ENCODE measurements at places on chromosomes 4 and X.

- no peak for DNase-seq
Measured at GRCh38 chrX:71922686-71923085, 12.0 kb downstream of the NHSL2 start.

DNA sequence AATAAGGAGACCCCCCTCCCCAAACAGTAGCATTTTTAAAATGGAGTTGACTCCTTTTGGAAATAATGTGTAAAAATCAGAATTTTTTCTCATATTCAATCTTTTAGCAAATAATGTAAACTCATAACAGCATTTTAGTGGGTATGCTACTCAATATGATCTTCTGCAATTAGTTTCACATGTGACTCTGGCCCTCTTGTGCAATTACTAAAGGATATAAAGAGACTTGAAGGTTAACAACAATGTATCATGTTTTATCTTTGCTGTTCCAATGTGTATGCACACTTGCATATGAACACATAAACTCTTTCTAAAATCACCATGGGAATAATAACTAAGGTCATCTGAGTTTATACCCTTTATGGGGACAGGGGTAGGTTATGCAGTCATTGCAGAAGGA lies 39.9 kb upstream of the RXFP1 start:
- no peak for DNase-seq

DNA sequence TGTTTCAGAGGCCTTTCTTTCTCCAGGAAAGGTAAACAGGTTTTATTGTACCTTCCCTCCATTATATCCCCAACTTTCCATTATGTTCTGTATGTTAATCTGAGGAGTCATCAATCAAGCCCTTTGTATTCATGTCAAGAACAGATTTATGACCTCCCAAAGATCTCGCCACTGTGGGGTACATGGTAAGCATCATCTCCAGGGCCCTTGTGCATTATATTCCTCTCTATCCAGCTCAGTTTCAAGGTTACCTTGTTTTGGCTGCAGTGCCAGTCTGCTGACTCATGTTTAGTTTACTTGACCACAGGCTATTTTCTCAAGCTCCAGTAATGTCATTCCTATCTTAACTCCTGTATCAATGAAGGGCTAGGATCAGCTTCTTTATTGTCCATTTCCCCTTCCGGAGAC lies 125.1 kb upstream of the FRMPD4 start:
- no peak for DNase-seq

GRCh38 chrX:130139474-130140201 lies 26.0 kb downstream of the AIFM1 start:
- no peak for DNase-seq

DNA sequence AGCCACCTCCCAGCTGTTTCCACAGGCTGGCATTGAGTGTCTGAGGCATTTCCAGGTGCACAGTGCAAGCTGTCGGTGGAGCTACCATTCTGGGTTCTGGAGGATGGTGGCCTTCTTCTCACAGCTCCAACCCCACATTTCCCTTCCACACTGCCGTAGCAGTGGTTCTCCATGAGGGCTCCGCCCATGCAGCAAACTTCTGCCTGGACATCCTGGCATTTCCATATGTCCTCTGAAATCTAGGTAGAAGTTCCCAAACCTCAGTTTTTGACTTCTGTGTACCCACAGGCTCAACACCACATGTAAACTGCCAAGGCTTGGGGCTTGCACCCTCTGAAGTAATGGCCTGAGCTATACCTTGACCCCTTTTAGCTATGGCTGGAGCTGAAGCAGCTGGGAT lies 10.3 kb upstream of the FRMPD4 start:
- no peak for DNase-seq

DNA sequence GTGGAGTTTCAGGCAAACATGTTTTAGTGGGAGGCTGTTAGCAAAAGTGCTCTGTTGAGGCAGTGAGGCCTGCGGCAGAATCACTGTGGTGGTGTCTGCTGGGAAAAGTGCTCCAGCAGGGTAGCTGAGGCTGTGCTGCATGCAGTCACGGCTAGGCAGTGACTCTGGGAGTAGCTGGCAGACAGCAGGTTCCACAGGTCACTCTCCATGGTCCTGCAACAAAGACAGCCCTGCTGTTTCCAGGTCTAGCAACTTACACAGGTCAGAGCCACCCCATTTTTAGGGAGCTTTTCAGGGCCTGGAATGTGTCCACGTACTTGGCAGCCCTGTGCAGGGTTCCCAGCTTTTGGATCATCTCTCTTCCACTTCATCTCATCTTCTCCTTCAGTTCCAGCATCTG lies 184.3 kb downstream of the NAA11 start:
- DNase-seq: no peak

DNA sequence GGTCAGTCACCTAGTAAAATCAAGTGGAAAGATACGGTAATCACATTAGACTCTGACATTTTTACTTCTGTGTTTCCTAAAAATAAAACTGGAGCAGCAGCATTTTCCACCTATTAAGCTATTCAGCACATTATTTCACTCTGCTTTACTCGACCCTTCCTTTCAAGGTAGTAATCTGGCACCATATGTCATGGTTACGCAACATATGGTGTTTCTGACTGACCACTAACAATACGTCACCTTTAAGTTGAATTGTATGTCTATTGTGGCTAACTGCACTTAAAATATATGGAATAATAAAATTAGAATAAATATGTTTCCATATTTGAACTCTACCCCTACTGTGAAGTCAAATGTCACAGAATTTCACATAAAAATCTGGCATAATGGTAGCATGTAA lies 168.8 kb downstream of the CDS1 start:
- no peak for DNase-seq

DNA sequence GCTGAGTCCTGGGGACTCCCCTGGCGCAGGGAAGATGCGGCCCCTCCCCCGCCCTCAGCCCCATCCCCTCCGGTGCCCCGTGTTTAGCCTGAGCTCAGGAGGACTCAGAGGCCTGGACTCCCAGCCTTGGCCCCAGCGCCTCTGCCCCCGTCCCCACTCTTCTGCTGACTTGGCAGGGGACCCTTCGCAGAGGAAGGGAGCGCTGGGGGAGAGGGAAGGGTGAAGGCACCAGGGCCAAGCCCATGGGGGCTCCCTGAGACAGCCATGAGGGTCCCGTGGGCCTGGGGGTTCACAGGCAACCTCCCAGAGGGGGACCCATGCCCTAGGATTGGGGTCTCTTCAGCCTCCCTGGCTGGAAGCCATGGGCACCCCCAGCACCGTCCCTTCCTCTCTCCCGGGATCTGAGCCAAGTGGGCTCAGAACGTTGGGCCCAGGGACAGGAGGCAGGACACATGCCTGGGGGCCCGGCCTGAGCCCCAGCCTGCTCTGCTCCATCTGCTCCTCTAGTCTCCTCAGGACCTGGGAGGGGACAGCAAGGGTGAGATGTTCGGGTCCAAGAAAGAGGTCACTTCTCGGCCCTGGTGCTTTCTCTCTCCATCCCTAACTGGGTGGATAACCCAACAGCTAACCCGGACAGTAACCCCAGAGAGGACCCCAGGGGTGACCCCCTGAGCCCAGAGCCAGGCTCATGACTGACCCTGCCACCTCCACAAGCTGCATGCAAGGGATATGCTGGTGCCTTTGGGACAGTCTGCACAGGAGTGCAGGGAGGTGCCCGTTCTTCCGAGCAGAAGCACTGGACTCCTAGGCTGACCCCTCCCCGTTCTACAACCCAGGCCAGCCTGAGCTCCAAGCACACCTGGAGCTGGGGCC lies 1.5 kb upstream of the CPLX1 start:
- DNase-seq: no peak

- DNase-seq: no peak
Measured at GRCh38 chr4:27844376-27844775, 983.7 kb downstream of the STIM2 start.

DNA sequence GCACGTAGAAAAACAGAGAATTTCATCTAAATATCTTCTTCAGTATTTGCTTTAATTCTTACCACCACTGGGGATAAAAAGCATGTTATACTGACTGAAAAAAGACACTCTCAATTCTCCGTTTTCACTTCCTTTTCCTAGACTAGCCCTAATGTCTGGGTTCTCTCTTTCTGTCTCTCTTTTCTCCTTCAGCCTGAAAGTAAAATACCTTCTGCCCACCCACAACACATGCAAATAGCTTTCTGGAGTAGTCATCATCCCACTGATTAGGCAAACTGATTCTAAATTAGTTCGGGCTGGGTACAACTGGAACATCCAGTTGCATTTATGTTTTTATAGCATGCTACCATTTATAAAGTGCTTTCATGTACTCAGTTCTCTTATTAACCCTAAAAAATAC lies 142.4 kb upstream of the ANKRD50 start:
- DNase-seq: no peak

- DNase-seq: no peak
Measured at GRCh38 chr4:110886856-110887255, 264.0 kb upstream of the PITX2 start.

- no peak for DNase-seq
Measured at GRCh38 chrX:71210816-71211215, 12.2 kb upstream of the GJB1 start.

DNA sequence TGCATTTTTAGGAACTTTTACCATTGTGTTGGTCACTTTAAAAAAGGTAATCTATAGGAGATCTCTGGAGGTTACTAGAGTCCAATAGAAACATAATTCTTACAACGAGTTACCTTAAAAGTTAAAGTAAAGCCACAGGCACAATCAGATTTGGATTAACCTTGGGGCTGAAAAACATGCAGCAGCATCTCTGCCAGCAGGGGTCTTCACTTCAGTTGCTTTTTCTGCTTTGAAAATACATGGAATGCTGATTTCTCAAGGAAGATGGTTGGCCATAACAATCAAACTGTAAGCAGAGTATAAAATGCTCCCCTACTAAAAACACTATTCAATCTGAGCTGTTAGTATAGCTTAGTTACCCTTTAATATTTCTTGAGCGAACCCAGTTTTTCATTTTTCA lies 1072.3 kb upstream of the PCDH10 start:
- no peak for DNase-seq

DNA sequence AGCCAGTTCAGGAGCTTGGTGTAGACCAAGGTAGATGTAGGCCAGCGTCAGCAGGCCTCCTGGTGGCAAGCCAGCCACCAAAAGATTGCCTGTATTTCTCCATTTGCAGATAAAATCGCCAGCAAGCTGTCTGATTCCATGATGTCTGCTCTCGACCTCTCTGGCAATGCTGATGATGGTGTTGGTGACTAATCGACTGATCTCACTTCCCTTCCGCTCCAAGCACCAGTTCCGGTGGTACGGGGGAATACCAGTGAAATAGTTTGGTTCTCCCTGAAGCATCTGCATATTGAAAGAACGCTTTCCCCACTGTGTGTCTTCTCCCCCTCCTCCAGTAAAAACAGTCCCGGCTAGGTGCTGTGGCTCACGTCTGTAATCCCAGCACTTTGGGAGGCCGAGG lies 30.4 kb downstream of the GNL3L start:
- no peak for DNase-seq

- DNase-seq: no peak
Measured at GRCh38 chr4:68465058-68465457, 17.8 kb downstream of the TMPRSS11E start.
